ENCODE measurements at places on chromosomes 1 and 21. TPM values are rescaled to one million over a fixed set of nuclear protein-coding genes. Genes with fewer than 3 reads are reported as not detected.

The KCNJ15 gene
- 0.40 TPM for total RNA-seq

The NBPF10 gene
- total RNA-seq = 0.63 TPM

The RAD54L gene
- 32.8 TPM for total RNA-seq

The KCNE2 gene
- not detected for total RNA-seq

The RGS13 gene
- total RNA-seq = not detected

The PTAFR gene
- total RNA-seq = 1.3 TPM

DNA sequence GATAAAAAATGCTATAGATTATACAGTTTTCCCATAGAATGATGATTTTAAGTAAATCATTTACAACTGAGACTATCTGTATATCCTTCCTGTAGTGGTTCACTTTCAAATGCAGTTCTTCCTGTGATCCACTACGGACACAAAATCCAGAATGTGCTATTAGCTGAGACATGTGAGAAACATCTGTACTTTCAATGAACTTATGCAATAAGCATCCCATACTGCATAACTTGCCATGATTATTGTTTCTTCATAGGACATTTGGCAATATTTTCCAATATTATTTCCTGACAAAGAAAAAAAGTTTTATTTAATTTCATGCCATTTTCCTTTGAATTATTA is 83.5 kb upstream of the PRDX6 start:
- DNase-seq = no peak

DNA sequence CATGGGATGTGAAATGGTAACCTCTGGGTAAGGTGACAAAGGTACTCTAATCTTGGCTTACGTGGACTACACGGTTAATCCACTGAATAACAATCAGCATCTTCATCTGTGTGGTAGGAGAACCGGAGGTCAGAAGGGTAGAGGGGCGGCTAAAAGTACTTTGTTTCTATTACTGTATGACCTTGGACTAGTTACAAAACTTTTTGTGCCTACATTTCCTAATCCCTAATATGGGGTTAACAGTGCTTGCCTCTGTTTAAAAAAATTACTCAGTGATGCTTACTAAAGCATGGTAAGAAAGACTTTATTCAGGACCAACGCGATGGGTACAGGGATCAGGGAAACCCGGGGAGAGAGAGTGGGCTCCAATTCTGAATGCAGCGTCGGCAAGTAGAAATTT is 1.7 kb upstream of the MRPS6 start:
- no peak for DNase-seq

DNA sequence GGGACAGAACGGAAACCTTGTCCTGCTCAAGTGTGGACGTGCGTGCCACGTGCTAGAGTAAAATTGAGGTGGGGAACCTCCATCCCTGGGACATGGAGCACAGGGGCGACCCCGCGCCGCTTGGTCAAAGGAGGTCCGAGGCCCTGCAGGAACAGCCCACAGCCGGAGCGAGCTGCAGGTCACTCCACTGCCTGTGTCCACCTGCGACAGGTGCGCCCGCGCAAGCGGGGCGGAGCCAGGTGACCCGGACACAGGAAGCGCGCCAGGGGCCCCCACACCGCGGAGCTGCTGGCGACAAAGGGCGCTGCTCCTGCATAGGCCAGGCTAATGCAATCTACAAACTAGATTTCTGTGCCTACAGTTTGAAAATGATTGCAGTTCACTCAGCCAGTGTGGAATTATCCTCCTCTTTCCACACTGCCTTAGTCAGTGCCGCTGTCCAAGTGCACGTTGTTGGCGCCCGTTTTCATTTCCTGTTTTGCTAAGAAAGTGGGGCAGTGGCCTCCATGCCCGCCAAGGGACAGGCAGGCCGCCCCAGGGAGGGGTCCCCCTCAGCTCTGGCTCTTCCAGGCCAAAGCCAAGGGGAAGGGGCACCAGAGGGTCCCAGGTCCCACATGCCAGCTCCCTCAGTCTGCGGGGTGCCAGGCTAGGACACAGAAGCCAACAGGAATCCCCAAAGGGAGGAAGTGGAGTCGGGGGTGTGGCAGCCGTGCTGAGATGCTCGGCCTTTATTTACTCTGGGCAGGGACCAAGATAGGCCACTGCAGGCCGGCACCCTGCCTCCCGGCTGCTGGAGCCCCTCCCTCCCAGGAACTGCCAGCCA is 4.3 kb upstream of the NADK start:
- no peak for DNase-seq

GRCh38 chr21:26739189-26739588 is 106.0 kb downstream of the ADAMTS1 start:
- no peak for DNase-seq

GRCh38 chr1:244980605-244981004 is 116.3 kb upstream of the HNRNPU start:
- no peak for DNase-seq

DNA sequence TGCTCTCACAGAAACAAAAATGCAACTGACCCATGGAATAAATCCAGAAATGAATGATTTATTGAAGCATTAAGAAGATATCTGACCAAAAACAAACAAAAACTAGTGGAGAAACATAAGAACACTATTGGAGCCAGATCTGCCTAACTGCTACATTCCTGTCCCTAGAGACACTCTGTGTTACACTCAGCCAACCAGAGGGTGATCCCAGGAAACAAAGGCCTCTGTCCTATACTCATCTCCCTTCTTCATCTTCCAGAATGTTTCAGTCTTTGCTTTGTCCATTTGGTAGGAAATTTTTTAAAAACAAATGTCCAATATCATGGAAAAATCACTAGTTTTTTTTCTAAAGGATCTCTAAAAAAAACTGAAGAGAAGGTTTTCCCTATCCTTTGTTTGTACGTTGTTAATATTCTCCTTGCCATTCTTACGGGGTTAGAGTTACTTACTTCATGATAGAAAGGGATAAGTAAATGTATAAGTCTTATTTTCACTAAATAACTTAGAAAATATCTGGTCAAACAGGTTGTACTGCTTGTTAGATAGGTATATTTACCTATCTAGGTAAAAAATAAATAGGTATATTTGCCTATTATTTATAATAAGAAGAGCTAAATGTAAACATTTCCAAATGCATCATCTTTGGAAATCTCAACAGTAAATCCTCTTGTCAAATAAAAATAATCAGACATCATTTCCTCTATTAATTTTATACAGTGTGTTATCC is 59.1 kb downstream of the NME7 start:
- DNase-seq = no peak

- DNase-seq = no peak
Measured at GRCh38 chr1:82486969-82487368, 686.2 kb downstream of the ADGRL2 start.

GRCh38 chr1:167427848-167428247 is 90.5 kb downstream of the CD247 start:
- no peak for DNase-seq
